ENCODE measurements at places on chromosomes 11 and 22.

GRCh38 chr11:123055191-123055901 lies 6.6 kb downstream of the HSPA8 start:
- no peak for DNase-seq

DNA sequence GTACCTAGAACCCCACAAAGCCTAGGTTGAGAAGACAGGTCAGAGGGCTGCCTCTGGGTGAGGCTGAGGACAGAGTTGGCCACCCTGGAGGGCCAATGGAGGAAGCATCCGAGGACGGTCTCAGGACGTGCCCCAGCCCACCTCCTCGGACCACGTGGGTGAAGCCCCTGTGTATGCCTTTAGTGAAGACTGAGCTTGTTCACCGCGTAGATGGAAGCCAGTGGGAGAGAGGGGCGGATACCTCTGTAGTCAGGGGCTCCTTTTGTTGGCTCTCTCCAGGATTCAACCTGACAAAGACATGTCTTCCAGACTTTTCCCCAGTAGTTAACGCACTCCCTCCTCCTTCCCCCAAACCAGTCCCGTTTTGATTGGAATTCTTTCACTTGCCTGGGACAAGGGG lies 110.7 kb downstream of the ZBTB16 start:
- DNase-seq: no peak

GRCh38 chr22:50305923-50306566 lies 1.4 kb downstream of the PLXNB2 start:
- no peak for DNase-seq

DNA sequence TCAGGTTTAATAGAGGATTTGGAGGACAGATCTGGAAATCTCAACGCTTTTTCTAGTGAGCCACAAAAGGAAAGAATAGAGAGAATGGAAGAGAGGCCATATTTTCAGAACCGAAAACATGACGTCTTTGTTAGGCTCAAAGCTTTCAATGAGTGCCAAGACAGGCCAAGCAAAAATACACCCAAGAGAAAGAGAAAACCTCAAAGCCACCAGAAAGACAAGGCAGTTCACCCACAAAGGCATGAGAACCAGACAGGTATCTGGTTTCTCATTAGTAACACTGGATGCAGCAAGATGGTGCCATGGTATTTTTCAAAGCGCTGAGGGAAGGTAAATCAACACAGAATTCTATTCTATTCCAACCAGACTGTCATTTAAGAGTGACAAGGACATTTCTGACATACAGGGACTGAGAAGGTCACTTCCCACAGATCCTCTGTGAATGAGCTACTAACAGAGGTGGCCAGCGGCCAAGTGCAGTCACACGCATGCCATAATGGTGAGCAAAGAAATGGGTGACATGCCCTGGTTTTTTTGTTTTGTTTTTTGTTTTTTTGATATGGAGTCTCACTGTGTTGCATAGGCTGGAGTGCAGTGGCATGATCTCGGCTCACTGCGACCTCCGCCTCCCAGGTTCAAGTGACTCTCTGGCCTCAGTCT lies 41.9 kb downstream of the TOLLIP start:
- no peak for DNase-seq

- DNase-seq: no peak
Measured at GRCh38 chr11:133029107-133029506, 503.2 kb downstream of the OPCML start.

DNA sequence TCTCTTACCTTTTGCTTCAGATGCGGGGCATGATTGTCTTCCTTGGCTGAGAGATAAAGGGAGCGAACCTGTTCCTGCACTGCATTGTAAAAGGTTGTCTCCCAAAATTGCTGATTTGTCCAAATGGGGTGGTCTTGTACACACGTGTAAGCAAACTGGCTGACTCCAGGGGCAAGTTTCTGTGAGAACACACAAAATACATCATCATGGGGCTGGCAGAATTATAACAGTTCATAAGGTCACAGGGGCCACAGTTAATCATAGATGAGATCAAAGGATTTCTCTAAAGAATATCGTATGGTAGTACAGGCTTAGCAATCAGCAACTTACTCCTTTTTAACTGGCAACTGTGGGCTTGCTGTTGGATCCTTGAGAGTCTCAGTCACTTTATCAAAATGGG lies 194.3 kb downstream of the SWAP70 start:
- DNase-seq: no peak

- DNase-seq: no peak
Measured at GRCh38 chr11:33959855-33960400, 68.1 kb upstream of the LMO2 start.

DNA sequence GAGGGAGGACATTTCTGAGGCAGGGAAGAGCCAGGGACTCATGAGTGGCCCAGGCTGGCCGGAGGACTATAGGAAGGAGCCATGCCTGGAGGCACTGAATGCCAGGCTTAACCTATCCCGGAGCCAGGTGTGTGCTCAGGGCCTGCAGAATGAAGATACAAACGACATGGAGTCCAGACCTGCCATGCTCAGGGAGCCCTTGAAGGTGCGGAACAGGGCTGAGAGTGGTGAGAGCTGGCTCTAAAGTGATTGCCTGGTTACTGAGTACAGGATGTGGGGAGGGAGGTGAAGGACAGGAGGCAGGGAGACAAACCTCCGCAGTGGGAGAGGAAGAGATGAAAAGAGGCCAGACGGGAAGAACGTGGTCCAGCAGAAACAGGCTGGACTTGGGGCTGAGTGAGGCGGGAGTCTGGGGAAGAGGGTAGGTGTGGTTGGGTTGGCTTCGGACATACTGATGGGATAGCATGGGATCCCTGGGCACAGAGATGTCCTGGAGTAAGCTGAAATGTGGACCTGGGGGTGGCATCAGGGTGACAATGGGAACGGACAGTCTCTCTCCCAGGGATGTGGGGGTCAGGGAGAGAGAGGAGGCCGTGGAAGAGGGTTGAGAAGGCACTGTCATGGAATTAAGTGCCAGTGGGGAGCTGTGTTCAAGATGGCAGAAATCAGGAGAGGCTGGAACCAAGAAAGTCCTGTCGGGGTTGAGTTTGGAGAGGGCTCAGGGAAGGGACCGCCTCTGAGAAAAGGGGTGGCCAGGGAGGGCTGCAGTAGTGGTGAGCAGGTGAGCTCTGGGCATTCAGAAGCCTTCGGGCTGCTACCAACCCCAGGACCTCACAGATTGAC lies 1.5 kb upstream of the ANKRD13D start:
- no peak for DNase-seq

DNA sequence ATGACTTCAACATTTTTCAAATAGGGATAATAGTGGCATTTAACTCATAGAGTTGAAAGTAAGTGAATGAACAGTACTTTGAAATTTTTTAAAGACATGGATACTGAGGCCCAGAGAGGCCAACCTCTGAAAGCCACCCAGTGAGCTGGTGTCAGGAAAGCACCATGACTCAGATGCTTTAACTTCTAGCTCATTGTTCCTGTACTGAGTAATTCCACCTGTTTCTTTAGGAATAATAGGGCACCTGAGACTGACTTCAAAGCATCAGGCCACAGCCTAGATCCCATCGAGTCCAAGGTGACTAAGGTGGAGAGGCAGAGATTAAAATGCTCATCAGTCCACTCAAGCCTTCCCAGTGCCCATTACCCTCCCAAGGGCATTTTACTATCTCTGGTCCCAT lies 491.8 kb upstream of the TENM4 start:
- DNase-seq: no peak

- DNase-seq: no peak
Measured at GRCh38 chr22:42490243-42490832, 29.3 kb downstream of the RRP7A start.

DNA sequence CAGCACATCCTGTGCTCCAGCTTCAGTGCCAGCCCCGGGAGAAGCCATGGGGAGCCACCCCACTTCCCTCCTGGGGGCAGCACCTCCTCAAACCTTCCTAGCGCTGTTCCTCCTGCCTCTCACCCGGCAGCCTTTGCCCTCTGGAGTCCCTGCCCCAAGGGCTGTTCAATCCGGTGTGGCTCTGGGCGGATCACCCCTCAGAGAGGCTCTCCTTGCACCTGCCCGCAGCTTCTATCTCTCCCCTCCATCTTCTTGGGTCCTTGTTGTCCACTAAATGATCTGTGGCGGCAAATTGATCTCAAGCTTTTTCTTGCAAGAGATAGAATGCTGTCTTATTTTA lies 18.1 kb upstream of the CDKN1C start:
- no peak for DNase-seq

DNA sequence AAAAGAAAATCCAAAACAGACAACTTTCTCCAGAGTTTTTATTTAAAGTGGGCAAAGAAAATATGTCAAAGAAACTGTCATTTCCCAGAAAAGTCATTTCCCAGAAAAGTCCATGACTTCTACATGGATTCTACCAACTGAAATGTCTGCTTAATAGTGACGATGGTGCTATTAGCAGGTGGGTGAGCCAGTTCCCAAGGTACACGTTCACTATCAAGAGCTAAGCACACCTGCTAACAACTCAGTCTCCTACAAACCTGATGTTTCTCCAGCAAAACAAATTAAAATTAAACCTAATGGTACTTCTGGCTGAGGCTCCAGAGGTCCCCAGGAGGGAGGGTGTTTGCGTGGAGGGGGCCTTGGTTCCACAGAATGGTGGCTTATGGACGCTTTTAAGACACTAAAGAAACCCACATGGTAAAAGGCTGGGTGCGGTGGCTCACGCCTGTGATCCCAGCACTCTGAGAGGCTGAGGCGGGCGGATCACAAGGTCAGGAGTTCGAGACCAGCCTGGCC lies 26.8 kb downstream of the POU2AF1 start:
- no peak for DNase-seq

DNA sequence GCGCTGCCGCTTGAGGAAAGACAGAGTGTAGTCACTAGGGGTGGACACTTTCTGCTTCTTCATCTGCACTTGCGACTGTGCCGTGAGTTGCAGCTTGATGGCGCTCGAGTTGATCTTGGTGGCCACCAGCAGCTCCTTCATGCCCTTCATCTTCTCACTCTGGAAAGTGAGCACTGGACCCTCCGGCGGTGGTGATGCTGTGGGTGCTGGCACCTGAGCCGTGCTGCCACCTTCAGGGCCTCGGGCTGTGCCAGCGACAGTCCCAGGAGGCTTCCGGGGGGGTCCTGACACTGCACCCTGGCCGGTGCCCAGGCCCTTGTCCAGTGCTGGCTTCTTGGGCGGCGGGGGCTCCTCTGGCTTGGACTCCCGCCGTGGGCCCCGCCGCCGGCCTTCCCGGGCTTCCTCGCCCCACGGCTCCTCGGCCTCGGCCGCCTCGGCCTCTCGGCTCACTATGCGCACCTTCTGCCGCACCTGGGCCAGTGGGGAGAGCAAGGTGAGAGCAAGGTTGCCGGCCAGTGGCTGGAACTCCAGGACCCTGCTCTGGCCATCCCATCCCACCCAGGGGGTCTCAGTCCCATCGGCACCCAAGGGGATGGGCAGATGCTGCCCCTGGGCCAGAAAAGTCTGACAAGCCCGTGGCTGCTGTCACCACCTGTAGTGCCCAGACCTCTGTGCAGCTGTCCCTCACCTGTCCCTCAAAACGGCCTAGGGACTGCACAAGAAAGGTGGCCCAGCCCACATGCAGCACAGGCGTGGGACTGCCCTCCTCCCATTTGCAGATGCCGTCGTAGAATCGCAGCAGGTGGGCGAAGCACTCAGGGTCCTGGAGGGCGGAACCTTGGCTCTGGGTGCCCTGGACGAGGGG lies 1.6 kb upstream of the MAP4K2 start:
- no peak for DNase-seq

GRCh38 chr11:78039919-78040671 lies 17.0 kb upstream of the KCTD14 start:
- no peak for DNase-seq

DNA sequence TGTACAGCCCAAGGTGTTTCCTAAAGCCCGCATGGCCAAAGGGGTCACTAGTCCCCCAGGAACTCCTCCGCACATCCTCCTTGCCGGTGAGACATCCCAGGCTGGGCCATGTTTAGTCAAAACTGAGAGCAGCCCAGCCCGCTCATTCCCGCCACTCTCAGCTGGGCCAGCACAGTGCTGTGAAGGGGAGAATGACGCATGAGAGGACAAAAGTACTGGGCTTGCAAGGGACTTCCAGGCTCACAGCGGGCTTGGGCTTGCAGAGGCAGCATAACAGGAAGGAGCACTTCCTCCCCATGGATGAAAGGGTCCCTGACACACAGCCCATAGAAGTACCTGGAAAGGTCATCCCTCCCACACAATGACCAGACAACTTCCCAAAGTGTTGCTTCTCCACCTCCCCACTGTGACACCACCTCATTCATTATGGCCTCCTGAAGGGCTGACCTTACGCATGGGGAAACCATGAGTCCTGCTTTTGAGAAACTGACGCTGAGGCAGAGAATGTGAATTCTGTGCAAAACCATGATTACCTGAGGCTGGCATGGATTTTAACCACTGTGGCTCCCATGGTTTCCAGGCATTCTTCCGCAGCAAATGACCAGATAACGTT lies 19.1 kb downstream of the ETS1 start:
- DNase-seq: no peak

- DNase-seq: no peak
Measured at GRCh38 chr11:71582309-71582895, at the start of gene KRTAP5-11. Gene KRTAP5-11, minus strand, starts transcription at chr11:71582875. Its CDS starts 38 bp downstream, at chr11:71582837.

- DNase-seq: peak; percentile 24
Measured at GRCh38 chr11:124762105-124762623, at the start of gene ESAM. Gene ESAM, minus strand, starts transcription at chr11:124762290. Its CDS starts 136 bp downstream, at chr11:124762154.

GRCh38 chr11:32094923-32095322 lies 4.0 kb downstream of the RCN1 start:
- DNase-seq: no peak

GRCh38 chr11:87295237-87295636 lies 257.5 kb downstream of the TMEM135 start:
- DNase-seq: no peak

DNA sequence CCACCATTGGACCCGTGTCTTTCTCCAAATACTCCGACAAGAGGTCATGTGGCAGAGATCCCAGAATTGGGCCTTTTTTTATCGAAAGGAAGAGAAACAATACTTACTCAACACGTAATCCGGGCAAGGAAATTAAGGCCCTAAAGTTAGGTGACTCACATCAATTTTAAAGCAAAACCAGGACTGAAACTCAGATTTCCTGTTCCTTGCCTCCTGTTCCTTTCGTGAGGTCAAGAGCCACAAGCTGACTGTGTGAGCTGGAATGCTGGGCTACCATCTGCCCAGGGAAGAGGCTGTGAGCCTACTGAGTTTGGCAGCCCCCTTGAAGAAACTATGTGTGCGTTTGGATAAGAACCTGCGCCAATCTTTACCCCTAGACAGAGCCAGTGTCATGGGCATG lies 27.1 kb upstream of the MRGPRX2 start:
- no peak for DNase-seq

GRCh38 chr11:34052036-34052607 lies 591 bp downstream of the CAPRIN1 start:
- peak; percentile 90 for DNase-seq

- DNase-seq: no peak
Measured at GRCh38 chr11:10937385-10937771, 79.5 kb upstream of the ZBED5 start.
